NCI-H446 (cell line): ENCODE measurements at places on chromosomes 11 and 22.

DNA sequence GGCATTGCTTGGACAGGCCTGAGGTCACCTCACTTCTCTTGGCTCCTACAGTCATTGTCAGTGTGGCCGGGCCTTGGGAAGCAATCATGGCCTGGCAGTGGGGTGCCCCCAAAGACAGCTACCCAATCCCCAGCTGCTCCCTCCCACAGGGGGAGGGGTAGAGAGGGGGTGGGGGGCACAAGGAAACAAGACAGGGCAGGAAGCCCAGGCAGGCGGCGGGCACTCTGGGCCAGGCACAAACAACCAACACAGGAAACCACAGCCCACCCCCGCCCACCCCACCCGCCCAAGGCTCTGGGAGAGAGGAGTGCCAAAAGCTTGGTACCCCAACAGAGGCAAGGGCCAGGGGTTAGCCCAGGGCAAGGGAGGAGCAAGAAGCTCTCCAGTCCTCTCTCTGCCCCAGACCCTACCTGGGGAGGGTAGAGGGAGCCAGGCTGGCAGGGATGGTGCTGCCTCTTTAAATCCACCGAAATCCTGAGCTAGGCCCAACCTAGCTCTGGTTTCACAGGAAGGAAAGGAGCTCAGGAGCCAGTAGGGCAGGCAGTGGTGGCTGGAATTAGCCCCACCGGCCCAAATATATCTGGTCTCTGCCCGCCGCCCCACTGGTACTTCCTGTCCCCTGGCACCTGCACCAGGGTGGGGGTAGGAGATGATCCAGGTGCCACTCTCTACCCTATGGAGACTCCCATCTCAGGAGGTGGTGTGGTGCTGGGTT lies 12.2 kb downstream of the BCL9L start:
- DNase-seq = no peak

DNA sequence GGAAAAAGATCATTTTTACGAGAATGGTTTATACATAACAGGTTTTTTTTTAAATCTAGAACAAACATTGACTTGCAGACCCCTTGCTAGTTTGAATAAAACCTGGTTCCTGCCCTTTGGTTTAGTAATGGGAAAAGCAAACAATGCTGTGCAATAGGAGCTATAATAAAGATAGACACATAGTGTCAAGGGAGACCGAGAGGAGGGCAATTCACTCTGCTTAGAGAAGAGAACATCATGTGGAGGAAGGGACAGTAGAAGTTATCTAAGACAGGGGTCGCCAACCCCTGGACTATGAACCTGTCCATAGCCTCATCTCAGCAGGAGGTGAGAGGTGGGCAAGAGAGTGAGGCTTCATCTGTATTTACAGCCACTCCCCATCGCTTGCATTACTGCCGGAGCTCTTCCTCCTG lies 7.0 kb upstream of the RDX start:
- no peak for DNase-seq

GRCh38 chr11:15523543-15523942 lies 408.8 kb downstream of the INSC start:
- no peak for DNase-seq

- no peak for DNase-seq
Measured at GRCh38 chr11:120261931-120262330, 22.0 kb downstream of the POU2F3 start.

DNA sequence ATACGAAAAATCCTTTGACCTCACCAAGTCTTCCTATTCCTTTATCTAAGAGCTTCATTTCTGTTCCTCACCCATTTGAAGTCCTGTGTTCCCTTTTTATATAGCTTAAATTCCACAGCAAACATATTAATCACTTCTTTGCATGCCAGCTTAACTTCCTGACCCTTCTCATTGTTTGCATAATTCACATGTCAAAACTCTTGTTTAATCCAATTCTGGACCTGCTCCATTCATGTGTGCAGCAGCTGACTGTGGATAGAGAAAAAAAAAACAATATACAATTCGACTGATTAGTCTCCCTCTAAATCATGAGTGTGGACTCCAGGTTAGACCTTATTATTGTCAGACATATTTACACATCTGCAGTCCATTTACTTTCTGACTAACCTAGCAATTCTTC lies 991.2 kb upstream of the TENM4 start:
- DNase-seq = no peak

DNA sequence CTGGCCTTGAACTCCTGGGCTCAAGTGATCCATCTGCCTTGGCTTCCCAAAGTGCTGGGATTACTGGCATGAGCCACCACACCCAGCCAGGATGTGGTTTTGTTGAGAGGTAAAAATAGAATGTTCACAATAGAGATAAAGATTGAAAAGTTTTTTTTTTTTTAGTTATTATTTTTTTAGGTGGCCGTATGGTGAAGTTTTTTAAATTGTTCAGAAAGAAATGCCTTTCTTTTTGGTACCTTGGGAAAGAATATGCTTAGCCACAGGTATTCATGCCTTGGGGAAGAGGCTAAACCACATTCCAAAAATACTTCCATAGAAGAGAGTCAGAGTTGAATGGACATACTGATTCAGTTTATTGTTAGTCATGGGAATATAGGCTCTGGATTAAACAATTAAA lies 143.4 kb downstream of the C11orf91 start:
- DNase-seq = no peak

GRCh38 chr22:47053013-47053725 lies 290.7 kb downstream of the TBC1D22A start:
- DNase-seq = no peak

DNA sequence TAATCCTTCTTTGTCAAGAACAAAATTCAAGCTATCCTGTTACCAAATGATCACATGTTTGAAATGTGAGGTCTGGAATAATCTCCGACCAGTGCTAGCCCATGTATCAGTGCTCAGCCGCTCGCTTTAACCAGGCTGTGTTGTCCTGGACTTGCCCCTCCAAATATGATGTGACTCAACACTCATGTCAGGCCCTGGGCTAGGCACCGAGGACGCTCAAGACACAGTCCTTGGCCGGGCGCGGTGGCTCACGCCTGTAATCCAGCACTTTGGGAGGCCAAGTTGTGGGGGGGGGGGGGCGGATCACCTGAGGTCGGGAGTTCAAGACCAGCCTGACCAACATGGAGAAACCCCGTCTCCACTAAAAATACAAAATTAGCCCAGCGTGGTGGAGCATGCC lies 54.1 kb upstream of the WNT7B start:
- no peak for DNase-seq

GRCh38 chr11:94700622-94701021 lies 67.5 kb upstream of the AMOTL1 start:
- DNase-seq = no peak

DNA sequence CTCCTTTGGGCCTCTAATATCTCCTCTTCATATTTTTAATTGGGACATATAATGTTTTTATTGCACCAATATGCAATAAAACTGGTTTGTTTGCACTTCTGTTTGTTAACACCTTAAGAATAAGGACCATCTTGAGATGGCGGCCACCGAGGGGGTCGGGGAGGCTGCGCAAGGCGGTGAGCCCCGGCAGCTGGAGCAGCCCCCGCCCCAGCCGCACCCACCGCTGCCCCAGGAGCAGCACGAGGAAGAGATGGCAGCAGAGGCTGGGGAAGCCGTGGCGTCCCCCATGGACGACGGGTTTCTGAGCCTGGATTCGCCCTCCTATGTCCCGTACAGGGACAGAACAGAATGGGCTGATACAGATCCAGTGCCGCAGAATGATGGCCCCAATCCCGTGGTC lies 49.6 kb upstream of the EED start:
- DNase-seq = no peak

- no peak for DNase-seq
Measured at GRCh38 chr11:78860720-78861422, 286.2 kb upstream of the NARS2 start.

- DNase-seq = no peak
Measured at GRCh38 chr22:45971408-45972028, 5.4 kb downstream of the WNT7B start.

GRCh38 chr22:16810188-16810802 lies 14.9 kb downstream of the XKR3 start:
- DNase-seq = no peak

GRCh38 chr11:48055292-48056132 lies 75.2 kb downstream of the PTPRJ start:
- no peak for DNase-seq

DNA sequence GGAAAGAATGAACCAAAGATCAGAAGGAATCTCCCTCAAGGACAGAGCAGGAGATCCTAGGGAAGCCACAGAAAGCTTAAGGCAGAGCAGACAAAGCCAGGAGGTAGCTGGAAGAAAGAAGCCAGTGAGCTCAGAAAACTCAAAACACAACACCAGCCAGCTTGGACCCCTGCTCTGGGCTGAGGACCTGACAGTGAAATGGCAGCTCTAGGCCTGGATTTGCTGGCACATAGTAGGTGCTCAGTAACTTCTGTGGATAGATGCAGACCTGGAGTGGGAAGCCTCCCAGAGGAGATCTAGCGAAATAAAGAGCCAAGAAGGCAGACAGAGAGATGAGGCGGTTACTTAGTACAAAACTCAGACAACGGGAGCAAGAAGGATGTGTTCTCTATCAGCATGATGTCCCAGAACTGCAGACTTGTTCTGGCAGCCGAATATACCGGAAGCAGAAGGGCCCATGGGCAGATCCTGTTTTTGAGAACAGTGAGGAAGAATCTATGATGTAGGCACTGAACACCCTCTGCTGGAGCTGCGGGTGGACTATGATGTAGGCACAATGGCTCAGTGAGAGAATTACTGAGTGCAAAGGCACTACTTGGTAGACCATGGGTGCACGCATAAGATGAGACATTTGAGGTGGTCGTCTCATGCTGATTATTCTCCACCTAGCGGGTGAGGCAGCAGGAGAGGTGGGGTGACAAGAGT lies 4.8 kb downstream of the ROBO4 start:
- no peak for DNase-seq

GRCh38 chr11:114386545-114386944 lies 13.8 kb downstream of the C11orf71 start:
- DNase-seq = no peak

DNA sequence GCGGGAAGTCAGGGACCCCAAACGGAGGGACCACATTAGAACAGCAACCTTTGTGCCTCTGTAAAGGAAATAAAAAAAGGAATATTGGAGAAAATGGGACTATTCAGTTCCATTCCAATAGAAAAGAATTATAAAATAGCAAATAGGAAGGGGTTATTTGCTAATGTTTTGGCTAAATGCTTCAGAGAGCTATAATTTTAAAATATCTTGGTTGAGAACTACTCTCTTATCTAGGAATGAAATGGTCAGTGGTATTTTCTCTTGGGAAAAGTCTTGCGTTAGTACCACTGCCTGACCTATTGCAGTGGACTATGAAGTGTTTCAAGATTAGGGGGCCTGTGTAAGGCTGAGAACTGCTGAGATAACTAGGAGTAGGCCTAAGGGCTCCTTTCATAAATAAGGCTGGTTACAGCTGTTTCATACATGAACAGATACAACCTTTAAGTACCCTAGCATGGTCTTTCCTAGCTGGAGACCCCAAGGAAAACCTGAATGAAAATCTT lies 6.9 kb upstream of the WEE1 start:
- DNase-seq = no peak

DNA sequence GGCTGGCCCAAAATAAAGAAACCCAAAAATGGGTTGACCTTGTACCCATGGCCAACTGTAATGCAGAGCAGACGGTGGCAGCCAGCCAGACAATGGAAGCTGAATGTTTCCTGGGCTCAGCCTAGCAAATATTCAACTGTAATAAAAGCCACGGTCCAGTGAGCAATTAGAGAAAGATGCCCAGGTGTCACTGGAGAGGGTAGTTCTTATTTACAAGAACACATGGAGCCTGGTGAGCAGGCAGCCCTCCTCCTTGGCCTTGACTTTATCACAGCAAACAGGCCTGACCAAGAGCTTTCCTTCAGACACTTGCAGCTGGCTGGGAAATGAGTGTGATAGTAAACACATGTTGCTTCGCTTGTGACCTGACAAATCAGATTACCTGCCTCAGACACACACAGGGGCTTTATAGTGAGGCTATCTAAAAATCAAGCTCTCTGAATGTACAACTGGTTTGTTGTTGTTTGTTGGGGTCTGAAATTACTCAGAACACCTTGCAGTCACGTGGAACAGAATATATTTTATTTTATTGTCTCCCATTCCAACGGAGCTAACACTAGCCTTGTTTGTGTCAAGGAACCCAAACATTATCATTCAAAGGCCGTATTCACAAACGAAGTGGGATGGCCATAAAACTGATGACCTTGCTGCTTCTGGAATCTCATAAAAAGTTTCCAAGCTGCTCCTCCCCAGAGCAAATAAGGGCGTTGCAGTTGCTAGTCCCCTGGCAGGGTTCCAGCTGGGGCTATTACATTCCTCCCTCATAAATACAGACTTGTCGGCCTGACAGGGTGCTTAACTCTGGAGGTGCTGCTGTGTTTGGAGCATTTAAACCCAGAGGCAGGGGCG lies 161.1 kb downstream of the BBOX1 start:
- no peak for DNase-seq

DNA sequence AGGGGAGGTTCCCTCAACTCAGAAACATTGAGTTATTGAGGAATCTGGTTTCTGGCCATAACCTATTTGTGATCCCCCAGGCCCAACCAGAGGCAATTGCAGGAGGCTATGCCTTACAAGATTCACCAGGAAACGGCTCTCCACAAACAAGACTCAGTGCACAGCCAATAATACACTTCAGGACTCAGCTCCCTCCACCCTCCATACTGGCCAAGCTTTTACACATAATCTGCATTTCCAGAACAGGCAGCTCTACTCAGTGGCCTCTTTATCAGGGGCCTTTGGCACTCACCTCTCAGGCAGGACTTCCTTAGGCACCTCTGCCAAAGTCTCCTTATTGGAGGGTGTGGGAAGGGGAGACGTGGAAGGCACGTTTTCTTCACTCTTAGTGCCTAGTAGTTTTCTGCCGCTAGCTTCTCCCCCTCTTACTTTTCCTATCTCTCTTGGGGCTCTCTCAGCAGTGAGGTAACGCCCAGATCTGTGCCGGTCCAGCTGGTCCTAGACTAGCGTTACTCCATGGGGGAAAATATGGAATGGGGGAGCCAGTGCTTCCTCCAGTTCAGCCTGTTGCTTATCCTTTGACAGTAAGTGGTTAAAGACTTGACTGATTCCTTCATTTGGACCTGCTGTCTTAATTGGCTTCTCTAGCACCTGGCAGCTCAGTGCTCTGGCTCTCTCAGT lies 62.8 kb upstream of the ANO3 start:
- no peak for DNase-seq

GRCh38 chr11:80346353-80347059 lies 905.7 kb upstream of the TENM4 start:
- no peak for DNase-seq

- no peak for DNase-seq
Measured at GRCh38 chr11:45037434-45038005, 86.8 kb upstream of the TP53I11 start.

GRCh38 chr11:116930586-116930985 lies 93.2 kb upstream of the APOA1 start:
- DNase-seq = no peak
